ENCODE measurements at places on chromosomes 2 and 18.

GRCh38 chr2:15869871-15870270 lies 70.5 kb upstream of the MYCN start:
- H3K27ac ChIP-seq, result no peak overlapping the region
- H3K27me3 ChIP-seq, result no peaks in the 10 kb centered on the region
- H3K4me3 ChIP-seq, result no peak overlapping the region
- DNase-seq, result no peak

DNA sequence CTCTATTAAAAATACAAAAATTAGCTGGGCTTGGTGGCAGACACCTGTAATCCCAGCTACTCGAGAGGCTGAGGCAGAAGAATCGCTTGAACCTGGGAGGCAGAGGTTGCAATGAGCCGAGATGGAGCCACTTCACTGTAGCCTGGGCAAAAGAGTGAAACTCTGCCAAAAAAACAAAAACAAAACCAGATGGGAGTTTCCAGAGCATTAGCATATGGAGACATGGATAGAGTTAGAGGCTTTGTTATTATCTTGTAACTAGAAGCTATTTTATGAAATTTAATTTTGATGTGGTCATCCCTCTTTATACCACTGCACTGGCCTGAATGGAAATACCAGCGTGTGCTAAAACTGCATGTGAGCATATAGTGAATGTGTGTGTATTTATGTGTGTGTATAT lies 58.9 kb downstream of the TRAPPC8 start:
- no peaks in the 10 kb centered on the region for H3K4me1 ChIP-seq
- H3K36me3 ChIP-seq, result peaks cover 7% of the 10 kb centered on the region
- no peak overlapping the region for H3K4me3 ChIP-seq
- H3K27me3 ChIP-seq, result no peaks in the 10 kb centered on the region
- no peak for DNase-seq

DNA sequence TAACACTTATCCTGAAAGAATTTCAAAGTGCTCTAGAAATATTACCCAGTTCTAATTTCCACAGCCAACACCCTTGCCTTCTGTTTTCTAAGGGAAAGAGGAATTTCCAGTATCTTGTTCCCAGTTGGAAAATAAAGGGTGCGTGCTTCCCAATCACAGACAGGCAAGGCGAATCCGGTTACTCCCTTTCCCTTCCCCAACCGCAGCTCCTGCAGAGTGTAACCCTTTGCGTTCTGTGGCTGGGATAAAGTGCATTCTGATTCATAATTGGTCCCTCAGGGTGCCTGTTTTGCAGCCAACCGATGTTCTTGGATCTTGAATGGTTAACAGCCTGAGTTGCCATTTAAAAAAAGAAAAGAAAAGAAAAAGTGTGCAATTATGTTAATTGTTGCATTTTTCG lies 40.6 kb upstream of the PGAP1 start:
- H3K27me3 ChIP-seq, result no peaks in the 10 kb centered on the region
- H3K4me3 ChIP-seq, result no peak overlapping the region
- no peaks in the 10 kb centered on the region for H3K36me3 ChIP-seq
- peak overlapping the region; percentile 29 for H3K27ac ChIP-seq
- no peaks in the 10 kb centered on the region for H3K4me1 ChIP-seq
- no peak for DNase-seq

GRCh38 chr2:20414806-20415205 lies 32.1 kb upstream of the RHOB start:
- no peak overlapping the region for H3K27ac ChIP-seq
- no peaks in the 10 kb centered on the region for H3K27me3 ChIP-seq
- H3K4me3 ChIP-seq, result no peak overlapping the region
- H3K36me3 ChIP-seq, result no peaks in the 10 kb centered on the region
- no peak for DNase-seq
- H3K4me1 ChIP-seq, result no peaks in the 10 kb centered on the region

GRCh38 chr18:48826806-48827205 lies 124.0 kb downstream of the SMAD7 start:
- peak; percentile 58 for DNase-seq
- H3K27ac ChIP-seq, result no peak overlapping the region
- peaks cover 6% of the 10 kb centered on the region for H3K4me1 ChIP-seq
- no peaks in the 10 kb centered on the region for H3K36me3 ChIP-seq
- no peaks in the 10 kb centered on the region for H3K27me3 ChIP-seq

DNA sequence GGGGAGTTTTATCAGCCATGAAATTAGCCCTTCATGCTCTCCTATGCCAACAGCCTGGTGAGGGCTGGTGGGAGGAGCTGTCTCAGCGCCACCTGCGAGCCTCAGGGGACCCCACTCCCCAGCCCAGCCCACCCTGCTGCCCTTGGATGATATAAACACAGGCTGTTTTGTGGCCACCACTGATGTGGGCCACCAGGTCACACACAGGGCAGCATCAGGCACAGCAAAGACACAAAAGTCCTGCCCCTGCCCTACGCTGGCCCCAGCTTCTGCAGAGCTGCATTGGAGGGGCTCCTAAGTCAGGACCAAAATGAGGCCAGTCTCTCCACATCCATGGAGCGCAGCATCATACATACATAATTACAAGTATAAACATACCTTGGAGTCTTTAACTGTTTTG lies 110.6 kb upstream of the TEX51 start:
- H3K4me3 ChIP-seq, result no peak overlapping the region
- peak; percentile 51 for DNase-seq
- H3K27ac ChIP-seq, result no peak overlapping the region
- H3K4me1 ChIP-seq, result no peaks in the 10 kb centered on the region
- H3K36me3 ChIP-seq, result no peaks in the 10 kb centered on the region
- H3K27me3 ChIP-seq, result no peaks in the 10 kb centered on the region

DNA sequence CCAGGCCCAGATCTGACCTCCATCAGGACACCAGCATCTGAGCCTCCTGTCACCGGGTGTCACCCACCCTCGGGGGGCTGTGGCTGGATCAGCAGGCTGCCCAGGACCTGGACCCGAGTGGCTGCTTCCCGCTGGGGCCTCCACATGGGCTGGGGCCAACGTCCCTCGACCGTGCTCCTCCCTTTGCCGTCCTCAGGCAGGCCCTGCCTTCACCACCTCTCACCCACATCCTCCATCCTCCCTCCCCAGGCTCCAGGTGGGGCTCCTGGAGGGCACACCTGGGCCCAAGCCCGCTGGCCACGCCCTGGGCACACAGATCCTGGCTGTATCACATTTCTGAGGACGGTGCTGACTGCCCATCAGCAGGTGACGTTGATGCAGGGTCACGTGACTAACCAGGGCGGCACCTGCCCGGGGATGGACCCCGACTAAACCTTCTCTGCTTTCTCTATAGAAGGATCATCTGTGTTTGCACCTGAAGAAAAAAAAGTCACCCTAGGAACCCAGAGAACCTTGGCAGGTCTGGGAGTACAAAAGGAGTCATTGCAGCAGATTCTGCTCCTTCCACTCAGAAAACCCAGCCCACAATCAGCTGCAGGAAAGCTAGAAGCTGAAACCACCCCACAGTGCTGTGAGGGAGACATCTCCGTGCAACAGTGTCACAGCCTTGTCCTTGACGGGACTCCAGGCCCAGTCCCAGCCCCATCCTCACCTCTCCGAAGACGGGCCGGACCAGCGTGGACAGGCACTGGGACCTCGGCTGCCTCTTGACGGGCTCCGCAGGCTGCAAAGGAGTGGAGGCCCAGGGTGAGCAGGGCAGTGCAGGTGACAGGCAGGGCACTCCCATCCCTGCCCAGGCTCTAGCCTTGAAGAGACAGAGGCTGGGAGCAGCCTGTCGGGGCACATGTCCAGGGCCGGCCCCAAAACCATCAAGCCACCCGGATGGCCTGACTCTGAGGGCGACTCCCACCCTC lies 11.2 kb downstream of the STK25 start:
- H3K27me3 ChIP-seq, result no peaks in the 10 kb centered on the region
- H3K27ac ChIP-seq, result no peak overlapping the region
- H3K36me3 ChIP-seq, result peaks cover 61% of the 10 kb centered on the region
- H3K4me3 ChIP-seq, result no peak overlapping the region

- H3K27me3 ChIP-seq, result no peaks in the 10 kb centered on the region
- H3K36me3 ChIP-seq, result no peaks in the 10 kb centered on the region
- no peak for DNase-seq
- H3K4me1 ChIP-seq, result no peaks in the 10 kb centered on the region
- H3K4me3 ChIP-seq, result no peak overlapping the region
These were observed 395.3 kb downstream of the NUP35 start for GRCh38 chr2:183519371-183520056.

DNA sequence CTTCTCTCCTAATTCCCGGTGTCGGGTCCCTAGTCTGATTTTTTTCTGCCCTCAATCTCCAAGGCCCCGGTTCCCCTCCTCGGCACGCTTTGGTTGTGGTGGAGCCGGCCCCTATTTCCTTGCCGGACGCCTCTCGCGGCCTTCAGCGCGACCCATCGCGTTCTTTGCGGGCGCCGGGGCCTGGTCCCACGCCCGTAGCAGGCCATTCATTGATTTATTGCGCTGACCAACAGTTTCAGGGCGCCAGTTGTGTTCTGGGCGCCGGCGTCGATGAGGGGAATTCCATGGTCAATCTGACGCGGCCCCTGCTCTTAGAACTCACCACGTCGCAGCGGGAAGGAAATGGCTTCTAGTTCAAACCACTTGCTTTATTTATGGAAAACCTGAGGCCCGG lies 396 bp downstream of the CNOT9 start:
- H3K27ac ChIP-seq, result peak overlapping the region; percentile 90
- H3K36me3 ChIP-seq, result peaks cover 32% of the 10 kb centered on the region
- peak overlapping the region; percentile 52 for H3K4me3 ChIP-seq
- peaks cover 29% of the 10 kb centered on the region for H3K4me1 ChIP-seq

- no peaks in the 10 kb centered on the region for H3K4me1 ChIP-seq
- no peak for DNase-seq
- no peaks in the 10 kb centered on the region for H3K36me3 ChIP-seq
- H3K27ac ChIP-seq, result no peak overlapping the region
These were observed 1.9 kb upstream of the SYT4 start for GRCh38 chr18:43279015-43279744.

- H3K36me3 ChIP-seq, result no peaks in the 10 kb centered on the region
- H3K27me3 ChIP-seq, result no peaks in the 10 kb centered on the region
- no peak overlapping the region for H3K27ac ChIP-seq
- H3K4me3 ChIP-seq, result no peak overlapping the region
These were observed 249.3 kb downstream of the ZNF521 start for GRCh38 chr18:25102662-25103061.

GRCh38 chr2:13050764-13051163 lies 334.0 kb downstream of the TRIB2 start:
- H3K4me3 ChIP-seq, result no peak overlapping the region
- H3K27me3 ChIP-seq, result no peaks in the 10 kb centered on the region
- H3K27ac ChIP-seq, result no peak overlapping the region
- no peaks in the 10 kb centered on the region for H3K4me1 ChIP-seq
- no peaks in the 10 kb centered on the region for H3K36me3 ChIP-seq

DNA sequence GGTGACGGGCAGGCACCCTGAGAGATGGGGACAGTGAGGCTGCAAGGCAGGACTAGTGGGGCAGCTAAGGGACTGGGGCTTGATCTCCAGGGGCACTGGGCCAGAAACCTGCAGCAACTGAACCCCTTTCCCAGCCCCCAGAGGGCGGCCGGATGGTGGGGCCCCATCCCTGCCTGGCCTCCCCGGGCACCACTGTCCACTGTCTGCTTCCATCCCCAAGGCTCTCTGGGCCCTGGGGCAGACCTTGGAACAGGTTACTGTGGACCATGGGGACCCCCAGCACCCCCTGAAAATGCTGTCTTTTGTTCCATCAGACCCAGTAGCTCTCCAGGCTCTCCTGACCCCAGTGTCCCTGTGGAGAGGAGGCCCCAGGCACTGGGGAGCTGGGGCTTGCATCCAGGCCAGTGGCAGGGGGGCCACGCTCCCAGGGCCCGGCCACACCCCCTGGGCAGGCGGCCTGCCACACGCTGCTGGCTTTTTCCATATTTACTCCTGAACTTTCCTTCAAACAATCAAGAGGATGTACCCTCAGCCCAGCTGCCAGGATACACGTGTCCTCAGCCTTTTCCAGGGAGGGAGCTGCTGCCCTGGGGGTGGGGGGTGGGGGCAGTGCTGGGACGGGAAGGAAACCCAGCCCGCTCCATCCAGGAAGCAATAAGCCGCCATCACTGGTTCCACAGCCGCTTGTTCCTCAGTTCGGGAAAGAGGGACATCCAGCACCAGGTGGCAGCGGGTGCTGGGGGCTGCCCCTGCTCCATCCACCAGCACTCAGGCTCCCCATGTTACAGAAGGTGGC lies 102.3 kb upstream of the ODC1 start:
- DNase-seq, result no peak
- no peak overlapping the region for H3K27ac ChIP-seq
- peaks cover 16% of the 10 kb centered on the region for H3K4me1 ChIP-seq
- H3K4me3 ChIP-seq, result no peak overlapping the region
